ENCODE measurements at places on chromosomes 2 and 18. TPM values are rescaled to one million over a fixed set of nuclear protein-coding genes. Genes with fewer than 3 reads are reported as not detected.

Gene NEU2
- total RNA-seq, result not detected

Gene CCDC150
- 12.2 TPM for total RNA-seq

Gene MEP1B
- not detected for total RNA-seq

Gene ASB18
- total RNA-seq, result 1.1 TPM

GRCh38 chr2:67329513-67329912 is 67.6 kb upstream of the ETAA1 start:
- no peak for DNase-seq

- no peak for DNase-seq
These were observed 70.4 kb upstream of the ST6GAL2 start for GRCh38 chr2:106956416-106956815.

DNA sequence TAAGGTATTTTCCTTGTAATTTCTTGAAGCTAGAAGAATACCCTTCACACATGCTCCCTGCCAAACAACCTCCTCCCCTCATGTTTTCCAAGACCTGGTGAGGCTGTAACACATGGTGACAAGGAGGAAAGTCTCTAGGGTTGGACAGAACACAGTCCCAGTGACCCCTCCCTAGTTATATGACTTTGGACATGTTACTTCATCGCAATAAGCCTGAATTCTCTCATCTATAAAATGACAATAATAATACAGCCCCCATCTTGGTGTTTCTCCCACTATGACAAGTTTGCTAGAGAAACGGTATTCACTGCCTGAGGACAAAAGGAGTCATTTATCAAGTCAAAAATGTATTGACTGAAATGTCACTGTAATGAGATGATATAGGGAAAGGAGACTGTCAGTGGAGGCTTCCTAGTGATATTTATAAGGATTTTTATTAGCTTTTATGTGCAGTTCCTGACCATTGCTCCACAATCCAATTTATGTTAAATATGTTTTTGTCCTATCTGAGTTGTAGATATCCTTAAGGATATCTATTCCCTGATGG is 464.4 kb downstream of the SUCLG1 start:
- no peak for DNase-seq

- no peak for DNase-seq
These were observed 526.9 kb upstream of the FANCL start for GRCh38 chr2:58767828-58768714.

DNA sequence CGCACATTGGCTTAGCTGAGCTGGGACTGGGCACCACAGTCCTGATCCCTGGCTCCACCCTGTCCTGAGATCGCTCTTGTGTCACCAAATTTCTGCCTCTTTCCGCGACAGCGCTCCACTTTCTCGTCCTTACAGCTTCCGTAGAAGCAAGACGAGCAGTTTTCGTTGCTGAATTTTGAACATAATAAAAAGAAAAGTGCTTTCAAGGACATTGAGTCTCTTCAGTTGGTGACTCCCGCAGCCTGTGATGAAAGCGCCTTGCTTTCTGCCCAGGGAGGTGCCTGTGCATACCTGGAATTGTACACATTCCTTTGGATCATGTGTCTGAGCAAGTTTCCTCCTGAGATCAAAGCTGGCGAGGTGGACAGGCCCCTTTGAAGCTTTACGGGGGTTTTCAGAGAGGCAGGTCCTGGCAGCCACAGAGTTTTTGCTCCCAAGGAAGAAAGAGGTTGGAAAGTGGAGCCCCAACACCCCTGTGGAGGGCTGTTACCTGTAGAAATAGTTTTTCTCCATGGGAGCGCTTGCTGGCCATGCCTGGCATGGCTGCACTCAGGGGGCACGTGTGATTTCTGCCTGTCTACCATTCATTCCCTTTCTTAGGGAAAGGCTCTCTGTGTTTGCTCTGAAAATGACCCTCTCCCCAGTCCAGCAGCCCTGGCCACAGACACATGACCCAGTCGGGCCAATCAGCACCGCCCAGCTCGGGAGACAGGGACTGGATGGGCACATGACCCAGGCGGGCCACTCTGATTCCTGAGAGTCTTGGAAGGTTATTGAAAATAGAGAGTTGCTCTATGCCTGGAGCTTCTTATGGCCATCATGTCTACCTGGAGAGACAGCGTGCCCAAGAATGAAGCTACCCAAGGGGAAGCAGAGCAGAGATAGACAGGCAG is 115.6 kb upstream of the OTOS start:
- peak; percentile 34 for DNase-seq

GRCh38 chr18:77374446-77374805 is 124.8 kb downstream of the GALR1 start:
- DNase-seq, result no peak

DNA sequence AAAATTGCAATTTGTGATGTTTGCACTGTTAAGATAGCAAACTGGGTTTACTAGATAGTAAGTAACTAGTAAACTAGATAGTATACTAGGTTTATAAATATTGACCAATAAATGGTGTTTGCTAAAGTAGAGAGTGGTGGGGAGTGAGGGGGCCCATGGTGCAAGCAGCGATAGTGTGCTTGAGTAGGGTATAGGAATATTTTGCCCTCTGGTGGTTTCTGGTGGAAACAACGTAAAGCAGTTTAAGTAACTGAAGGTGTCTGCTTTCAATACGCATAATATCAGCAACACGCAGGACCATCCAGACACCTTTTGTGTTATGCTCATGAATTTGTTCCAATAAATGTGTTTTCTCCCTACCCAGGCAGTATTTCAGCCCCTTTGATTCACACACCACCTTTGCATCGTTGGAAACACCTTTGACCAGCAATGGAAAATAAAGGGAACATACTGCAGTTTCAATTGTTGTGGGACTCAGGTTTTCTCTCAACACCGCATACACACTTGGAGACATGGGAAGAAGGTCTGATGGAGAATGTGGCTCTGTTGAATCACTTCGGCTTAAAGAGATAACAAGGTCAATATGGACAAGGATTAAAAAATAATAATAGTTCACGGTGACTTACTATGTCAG is 16.7 kb upstream of the STAT1 start:
- no peak for DNase-seq

- DNase-seq, result peak; percentile 66
These were observed at the start of gene PDE11A for GRCh38 chr2:178072383-178073301. Gene PDE11A (minus strand): TSS chr2:178072777. CDS start chr2:178072437, 340 bp downstream.

DNA sequence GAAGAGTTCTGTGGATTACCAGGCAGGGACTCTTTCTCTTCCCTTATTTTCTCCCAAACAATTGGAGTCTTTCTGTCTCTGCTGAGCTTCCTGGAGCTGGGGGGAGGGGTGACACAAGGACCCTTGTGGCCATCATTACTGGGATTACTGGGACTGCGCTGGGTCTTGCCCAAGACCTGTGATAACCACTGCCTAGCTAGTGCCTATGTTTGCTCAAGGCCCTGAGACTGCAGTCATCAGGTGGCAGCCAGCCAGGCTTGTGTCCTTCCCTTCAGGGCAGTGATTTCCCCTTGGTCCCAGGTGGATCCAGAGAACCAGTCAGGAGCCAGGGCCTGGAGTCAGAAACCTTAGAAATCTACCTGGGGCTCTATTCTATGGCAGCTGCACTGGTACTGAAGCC is 355.6 kb downstream of the PARD3B start:
- no peak for DNase-seq
